T-helper 17 cell (primary cell): ENCODE measurements at places on chromosomes 6 and 20.

GRCh38 chr6:22668307-22668706 is 98.9 kb downstream of the HDGFL1 start:
- DNase-seq = no peak

DNA sequence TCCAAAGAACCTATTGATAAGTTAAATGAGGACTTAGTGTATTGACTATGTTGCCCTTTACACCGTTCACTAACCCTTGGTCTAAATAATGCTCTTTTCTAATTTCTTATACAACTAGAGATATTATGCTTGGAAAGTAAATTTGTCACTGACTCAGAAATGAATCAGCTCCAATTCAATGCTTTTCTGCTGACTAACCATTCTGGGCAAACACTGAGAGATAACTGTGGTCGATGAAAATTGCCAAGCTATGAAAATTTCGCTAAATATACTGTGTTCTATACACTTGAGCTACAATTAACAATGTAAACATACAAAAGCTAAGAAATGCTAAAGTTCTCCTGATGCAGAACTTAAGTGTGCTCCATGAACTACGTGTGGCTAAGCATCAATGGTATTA is 23.1 kb upstream of the FBXO9 start:
- DNase-seq = no peak

DNA sequence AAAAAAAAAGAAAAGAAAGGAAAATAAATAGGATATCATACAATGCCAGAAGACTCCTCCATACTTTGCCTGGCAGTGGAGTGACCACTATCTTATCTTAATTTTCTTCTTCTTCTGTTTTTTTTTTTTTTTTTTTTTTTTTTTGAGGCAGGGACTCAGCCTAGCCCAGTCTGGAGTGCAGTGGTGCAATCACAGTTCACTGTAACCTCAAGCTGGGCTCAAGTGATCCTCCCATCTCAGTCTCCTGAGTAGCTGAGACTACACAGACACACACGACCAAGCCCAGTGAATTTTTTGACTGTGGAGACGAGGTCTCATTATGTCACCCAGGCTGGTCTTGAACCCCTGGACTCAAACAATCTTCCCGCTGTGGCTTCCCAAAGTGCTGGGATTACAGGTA is 17.1 kb upstream of the MMP9 start:
- DNase-seq = no peak

DNA sequence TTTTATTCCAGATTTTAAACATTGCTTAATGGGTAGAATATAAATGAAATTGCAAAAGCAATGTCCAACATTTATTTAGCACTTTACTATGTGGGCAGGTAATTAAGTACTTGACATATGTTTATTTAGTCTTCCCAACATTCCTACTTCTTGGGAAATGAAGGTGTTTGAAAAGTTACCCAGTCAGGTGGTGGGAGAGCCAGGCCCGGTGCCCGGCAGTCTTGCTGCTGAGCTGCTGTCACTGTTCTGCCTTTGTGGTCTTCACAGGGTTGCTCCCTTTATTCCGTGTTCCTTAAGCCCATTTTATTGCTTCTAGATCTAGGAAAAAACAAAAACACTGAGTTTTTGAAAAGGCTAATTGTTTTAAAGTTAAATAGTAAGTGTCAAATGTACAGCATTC is 42.6 kb upstream of the TULP4 start:
- DNase-seq = no peak

GRCh38 chr20:32204205-32205109 is 3.1 kb downstream of the PLAGL2 start:
- no peak for DNase-seq

DNA sequence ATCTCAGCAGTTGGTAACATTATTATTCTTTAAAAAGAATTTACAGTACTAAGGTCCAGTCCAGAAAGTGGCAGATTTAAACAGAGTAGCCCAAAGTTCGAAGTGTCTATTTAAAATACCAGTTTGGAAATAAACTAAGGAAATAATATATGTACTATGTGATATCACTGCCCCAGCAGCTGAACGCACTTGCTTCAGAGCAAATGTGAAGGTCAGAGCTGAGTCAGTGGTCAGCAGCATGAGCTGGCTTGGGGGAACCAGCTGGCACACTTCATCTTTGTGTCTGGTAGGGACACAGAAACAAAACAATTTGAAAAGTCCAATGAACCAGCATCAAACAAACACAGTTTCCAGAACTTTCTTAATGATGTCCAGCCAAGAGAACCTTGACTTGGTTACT is 15.4 kb downstream of the TMEM14B start:
- DNase-seq = no peak

DNA sequence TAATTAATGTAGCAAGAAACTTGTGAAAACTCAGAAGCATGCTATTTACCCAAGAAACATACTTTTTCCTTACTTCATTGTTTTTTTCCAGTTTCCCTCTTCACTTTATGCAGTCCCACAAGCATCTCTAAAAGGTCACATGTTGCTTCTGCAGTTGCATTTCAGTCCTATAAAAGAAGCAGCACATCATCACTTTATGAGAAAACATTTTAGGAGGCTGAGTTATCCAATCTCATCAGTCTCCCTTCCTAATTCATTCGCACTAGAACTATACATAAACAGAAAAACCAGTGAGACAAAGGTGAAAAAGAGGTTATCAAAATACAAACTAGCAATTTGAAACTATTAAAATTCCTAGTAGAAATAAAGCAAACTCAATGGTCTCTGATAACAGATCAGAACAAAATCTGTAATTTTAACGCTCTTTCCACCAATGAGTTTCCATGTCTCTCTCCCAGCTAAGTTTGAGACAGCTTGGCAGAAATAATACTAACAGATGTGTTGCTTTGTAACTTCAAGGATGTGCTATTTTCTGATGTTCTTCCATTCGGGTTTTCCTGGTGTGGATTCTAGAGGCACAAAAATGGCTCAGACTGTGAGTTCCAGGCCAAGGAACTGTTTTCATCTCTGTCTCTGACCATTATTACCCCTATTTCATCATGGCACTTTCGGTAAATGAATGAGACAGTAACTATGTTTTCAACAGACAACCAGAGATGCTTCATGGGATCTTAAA is 48.4 kb downstream of the ZHX3 start:
- no peak for DNase-seq

- no peak for DNase-seq
Observed at GRCh38 chr20:21027569-21027968, 78.6 kb downstream of the LINC00237 start.

DNA sequence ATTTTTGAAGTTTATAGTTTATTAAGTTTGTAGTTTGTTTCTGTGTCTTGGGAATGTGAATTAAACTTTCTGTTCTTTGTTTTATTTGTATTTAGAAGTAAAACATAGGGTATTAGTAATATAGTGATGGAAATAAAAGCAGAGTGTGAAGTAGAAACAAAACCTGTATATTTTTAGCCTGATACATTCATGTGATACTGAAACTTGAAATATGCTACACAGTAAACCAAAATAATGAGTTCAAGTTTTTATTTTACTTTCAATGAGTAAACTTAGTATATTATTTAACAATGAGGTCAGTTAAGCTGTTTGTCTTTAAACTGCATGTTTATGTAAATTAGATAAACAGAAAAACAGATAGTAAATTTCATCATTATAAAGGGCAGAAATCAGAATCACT is 1592.6 kb downstream of the GRIK2 start:
- DNase-seq = no peak

DNA sequence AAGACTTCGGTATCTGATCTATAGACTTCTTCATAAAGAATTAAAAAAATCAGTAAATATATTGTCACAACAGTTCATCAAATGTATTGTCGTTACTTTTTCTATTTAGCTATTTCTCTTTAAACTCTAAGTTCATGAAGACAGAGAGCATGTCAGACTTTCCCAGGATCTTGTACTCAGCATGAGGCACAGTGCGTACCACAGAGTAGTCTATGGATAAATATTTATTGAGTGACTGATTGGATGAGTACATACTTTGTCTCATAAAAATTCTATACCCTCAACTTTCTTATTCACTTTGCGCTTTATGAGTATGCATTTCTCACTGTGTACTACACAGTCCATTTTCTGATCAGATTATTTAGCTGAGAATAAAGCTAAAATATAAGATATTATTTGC is 1284.4 kb upstream of the ADGRB3 start:
- DNase-seq = no peak

- peak; percentile 9 for DNase-seq
Observed at GRCh38 chr6:99119109-99120031, 171.6 kb upstream of the FBXL4 start.

GRCh38 chr6:100230115-100230952 is 234.4 kb downstream of the SIM1 start:
- DNase-seq = no peak

DNA sequence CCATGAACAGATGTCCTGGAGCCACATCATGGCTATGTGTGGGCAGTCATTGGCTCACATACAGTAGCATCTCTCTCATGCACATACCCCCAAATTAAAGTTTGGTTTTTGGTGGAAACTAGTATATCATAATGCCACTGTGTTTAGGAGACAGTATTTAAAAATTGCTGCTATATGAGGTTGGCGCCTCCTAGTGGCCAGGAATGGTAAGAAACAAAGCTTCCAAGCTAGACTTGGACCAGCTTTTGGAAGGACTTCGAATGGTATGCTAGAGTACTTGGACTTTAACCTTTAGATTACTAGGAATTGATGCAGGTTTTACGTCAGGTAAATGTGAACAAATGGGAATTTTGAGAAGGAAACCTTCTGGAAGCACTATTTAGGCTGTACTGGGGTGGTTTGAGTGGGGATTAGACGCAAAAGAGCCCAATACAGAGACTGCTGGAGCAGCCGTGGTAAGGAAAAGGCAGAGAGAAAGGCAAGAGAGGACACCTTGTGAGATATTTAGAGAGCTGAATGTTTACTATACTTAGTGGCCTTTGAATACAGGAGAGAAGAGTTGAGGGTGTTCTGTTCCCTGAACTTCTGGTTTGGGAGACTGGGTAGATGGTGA is 23.8 kb downstream of the PRSS35 start:
- DNase-seq = no peak

GRCh38 chr20:3042625-3043024 is 797 bp upstream of the GNRH2 start:
- DNase-seq = no peak

DNA sequence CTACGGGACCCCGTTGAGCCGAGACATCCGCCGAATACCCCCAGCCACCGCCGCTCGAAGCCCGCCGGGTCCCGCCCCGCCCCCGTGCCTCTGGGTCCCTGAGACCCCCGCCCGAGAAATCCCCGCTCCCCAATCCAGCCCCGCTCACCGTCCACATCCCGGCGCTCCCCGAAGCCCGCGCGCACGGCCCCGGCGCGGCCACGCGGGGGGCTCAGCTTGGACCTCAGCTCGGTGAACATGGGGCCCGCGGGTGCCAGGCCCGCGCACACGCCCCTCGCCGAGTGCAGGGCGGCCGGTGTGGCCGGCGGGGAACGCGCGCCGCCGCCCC is 249 bp downstream of the SAMD10 start:
- no peak for DNase-seq

DNA sequence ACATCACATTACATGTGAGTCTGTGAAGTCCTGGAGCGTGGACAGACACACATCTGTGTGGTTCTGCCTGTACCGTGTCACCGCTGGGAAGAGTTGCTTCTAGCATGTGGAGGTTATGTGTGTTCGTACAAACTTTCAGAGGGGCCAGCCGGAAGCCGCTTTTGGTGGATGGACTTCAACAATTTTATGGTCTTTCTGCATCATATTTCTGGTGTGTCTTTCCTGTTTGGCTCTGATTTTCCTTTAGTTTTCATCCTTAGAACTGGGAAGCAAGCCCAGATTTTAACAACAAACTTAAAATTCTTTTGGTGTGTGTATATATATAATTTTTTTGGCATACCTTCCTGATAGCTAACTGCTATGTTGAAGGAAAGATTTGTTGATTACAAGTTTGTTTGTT is 71.2 kb downstream of the TIAM2 start:
- no peak for DNase-seq
